ENCODE measurements at places on chromosomes 13 and 19.
A peak's percentile ranks its signal among the peaks of the same experiment; 100 is the strongest.

DNA sequence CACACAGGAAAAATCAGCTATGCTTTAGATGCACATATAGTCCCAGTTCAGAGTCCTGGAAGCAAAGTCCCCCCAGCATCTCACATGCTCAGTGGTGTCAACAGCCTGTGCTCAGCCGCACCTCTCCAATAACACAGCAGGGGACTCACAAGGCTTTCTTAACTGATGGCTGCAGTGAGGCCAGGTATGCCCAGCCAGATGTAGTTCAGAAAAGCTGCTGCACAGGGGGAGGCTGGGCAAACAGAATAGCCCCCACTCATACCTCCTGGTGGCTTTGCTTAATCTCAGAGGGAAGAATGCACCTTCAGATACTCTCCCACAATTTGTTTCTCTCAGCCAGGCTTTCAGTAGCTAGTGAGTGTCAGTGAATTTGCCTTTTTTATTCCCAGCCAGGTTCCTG lies 33.4 kb downstream of the FAM124A start:
- no peak for DNase-seq

GRCh38 chr19:38617764-38618589 lies at the start of gene MAP4K1:
MAP4K1 (minus strand) TSS chr19:38617953; CDS start chr19:38617895, 58 bp downstream.
- DNase-seq, result peak; percentile 41

GRCh38 chr13:100305398-100305797 lies 216.5 kb downstream of the PCCA start:
- DNase-seq, result no peak

GRCh38 chr13:48264058-48264457 lies 31.1 kb downstream of the ITM2B start:
- DNase-seq, result no peak

DNA sequence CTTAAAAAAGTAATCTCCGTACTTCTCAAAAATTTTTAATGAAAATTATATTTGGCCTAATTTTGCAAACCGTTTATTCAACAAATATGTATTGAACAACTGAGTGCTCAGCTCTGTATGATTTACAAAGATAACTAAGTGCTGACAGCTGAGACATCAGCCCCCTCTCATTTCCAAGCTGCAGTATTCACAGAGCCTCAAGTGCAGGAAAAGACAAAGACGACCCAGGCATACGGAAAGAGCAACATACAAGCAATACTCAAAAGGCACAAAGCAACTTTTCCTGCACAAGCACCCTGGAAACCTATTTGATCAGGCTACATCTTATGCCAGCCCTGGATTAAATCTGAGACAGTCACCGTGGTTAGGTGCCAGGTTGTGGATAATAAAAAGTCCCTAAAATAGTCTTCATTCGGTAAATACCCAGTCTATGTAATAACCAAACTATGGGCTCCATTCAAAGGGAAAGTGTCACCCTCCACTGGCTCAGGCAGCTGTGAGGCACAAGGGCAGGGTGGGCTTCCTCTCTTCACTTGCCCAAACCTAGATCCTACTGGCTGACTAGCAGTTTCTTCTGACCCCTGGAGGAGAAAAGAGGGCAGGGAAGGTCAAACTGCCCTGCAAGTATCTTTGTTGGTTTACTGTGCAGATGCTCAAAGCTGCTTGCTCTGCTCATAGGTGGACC lies 65.5 kb downstream of the TBC1D4 start:
- DNase-seq, result no peak

GRCh38 chr13:96621634-96622183 lies 372.6 kb downstream of the OXGR1 start:
- no peak for DNase-seq

DNA sequence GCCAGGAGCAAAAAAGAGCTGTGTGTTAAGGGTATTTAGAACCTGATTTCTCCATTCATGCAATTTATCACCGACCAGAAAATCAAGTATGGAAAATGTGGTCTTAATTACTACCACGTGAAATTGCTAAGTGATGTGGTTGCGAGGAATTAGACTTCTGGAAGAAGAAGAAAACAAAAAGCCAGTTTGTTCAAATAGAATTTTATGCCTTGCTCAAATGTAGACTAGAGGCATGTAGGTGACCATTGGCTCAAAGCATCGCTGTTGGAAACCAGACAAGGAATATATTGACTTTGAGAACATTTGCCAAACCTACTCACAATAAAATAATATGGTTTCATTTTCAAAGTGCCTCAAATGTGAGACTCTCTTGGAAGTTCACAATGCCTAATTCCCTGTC lies 57.3 kb upstream of the LRCH1 start:
- DNase-seq, result no peak

GRCh38 chr13:76711550-76712182 lies 174.5 kb downstream of the KCTD12 start:
- no peak for DNase-seq

- DNase-seq, result peak; percentile 30
These were observed 667 bp downstream of the ZNF878 start for GRCh38 chr19:12052091-12052496.

GRCh38 chr13:109751477-109751876 lies 34.9 kb downstream of the IRS2 start:
- DNase-seq, result no peak

DNA sequence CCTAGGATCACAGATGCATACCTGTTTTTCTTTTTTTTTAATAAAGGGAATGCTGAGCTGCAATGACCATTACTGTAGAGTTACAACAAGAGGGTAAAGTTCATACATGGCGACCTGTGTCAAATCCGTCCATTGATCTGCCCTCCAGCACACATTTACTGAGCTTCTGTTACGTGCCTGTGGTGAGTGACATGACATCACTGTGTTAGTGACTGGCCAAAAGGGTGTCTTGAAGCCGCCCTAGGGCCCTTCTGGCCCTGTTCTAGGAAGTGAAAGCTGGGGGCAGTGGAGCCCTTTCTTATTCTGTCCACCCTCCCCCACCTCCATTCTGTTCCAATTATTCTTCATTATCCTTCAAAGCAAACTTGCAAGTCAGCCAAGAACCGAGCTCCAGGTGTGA lies 66.3 kb downstream of the ZIC5 start:
- DNase-seq, result peak; percentile 1

GRCh38 chr13:112583592-112584277 lies 4.2 kb downstream of the TUBGCP3 start:
- DNase-seq, result no peak

- DNase-seq, result peak; percentile 41
These were observed 133.9 kb downstream of the SLITRK6 start for GRCh38 chr13:85665286-85665685.

- DNase-seq, result no peak
These were observed 46.3 kb upstream of the ZNF730 start for GRCh38 chr19:23070353-23071146.

GRCh38 chr19:47243364-47243775 lies 12.4 kb upstream of the BBC3 start:
- no peak for DNase-seq

DNA sequence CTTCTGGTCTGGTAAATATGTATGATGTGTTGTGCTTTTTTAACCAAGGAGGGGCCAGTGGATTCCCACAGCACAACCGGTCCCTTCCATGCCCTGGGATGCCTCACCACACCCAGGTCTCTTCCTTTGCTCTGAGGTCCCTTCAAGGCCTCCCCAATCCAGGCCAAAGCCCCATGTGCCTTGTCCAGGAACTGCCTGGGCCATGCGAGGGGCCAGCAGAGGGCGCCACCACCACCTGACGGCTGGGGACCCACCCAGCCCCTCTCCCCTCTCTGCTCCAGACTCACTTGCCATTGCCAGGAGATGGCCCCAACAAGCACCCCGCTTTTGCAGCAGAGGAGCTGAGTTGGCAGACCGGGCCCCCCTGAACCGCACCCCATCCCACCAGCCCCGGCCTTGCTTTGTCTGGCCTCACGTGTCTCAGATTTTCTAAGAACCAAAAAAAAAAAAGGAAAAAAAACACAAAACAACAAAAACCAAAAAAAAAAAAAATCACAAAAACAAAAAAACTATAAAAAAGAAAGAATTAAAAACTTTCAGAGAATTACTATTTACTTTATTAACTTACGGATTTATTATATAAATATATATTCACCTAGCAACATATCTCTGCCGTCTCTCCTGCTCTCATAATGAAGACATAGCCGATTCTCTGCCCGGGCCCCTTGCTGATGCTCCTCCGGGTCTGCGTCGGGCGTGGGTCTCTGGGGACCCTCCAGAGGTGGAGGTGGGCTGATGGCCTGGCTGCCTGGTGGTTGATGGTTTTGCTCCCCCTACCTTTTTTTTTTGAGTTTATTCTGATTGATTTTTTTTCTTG lies 14.4 kb downstream of the CAPN12 start:
- DNase-seq, result peak; percentile 29

DNA sequence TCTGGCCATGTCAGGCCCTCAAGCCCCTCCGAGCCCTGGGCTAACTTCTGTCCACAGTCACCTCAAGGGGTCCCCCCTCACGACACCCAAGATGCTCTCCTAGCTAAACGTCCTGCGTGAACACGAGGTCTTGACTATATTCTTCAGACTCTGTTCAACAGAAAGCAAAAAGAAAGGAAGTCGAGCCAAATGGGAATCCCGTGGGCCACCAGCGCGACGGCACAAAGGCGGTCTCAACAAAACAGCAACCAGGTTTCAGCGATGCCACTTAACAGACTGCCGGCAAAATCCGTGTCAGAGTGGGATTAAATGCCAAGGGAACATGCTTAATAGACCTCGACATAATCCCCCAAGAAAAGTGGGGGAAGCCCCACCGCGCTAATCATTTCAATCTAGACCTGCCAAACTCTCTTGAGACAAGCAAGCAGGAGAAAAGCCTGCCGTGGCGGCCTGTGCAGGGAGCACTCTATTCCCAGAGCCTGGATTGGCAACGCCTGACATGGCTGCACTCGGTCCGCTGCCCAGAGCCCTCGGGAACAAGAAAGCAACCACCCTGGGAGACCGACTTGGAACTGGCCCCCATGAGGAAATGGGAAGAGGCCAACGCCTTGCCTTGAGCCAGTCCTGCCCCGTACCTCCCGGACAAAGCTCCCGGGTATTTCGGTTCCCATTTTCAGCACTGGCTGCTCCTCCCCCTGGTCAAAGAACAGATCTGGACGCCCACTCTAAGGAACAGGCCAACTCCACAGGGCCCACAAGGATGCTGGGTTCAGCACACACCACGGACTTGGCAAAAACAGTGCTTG lies 16.0 kb downstream of the ZC3H4 start:
- no peak for DNase-seq

DNA sequence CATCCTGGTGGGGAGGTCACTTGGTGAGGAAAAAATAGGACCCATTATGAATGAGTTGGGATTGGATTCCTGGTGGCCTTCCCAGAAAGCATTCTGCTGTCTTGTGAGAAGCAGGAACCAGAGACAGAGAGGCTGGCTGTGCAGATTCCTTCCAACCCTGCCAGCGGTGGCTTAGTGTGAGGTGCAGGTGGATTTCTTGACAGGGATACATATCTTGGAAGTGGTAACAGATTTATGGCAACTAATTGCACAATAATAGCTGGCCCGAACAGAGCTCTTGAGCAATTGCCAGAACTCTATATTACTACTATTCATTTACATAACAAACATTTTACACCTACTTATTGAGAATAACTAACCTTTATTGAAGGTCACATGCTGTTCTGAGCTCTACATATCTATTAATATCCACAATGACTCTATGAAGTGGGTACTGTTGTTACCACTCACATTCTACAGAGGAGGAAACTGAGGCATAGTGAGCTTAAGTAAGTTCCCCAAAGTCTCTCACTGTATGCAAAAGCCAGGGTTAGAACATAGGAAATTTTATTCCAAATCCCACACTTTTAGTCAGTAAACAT lies 173.9 kb upstream of the SERP2 start:
- DNase-seq, result peak; percentile 15

GRCh38 chr13:44014501-44014900 lies 134.8 kb downstream of the LACC1 start:
- DNase-seq, result no peak

- no peak for DNase-seq
These were observed 4.2 kb downstream of the PDE4C start for GRCh38 chr19:18221815-18222725.

DNA sequence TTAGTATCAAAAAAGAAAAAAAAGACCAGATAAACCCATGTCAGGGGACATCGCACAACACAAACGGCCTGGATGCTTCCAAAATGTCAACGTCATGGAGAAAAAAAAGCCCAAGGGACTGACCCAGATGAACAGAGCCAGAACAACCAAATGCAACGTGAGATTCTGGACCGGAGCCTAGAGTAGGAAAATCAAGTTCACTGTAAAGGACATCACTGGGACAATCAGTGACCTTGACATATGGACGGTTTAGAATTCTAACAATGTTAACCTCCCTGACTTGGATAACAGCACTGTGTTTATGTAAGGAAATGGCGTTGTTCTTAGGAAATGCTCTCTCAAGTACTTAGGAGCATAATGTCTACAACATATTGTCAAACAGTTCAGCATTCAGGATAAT lies 15.1 kb upstream of the EMP3 start:
- no peak for DNase-seq

DNA sequence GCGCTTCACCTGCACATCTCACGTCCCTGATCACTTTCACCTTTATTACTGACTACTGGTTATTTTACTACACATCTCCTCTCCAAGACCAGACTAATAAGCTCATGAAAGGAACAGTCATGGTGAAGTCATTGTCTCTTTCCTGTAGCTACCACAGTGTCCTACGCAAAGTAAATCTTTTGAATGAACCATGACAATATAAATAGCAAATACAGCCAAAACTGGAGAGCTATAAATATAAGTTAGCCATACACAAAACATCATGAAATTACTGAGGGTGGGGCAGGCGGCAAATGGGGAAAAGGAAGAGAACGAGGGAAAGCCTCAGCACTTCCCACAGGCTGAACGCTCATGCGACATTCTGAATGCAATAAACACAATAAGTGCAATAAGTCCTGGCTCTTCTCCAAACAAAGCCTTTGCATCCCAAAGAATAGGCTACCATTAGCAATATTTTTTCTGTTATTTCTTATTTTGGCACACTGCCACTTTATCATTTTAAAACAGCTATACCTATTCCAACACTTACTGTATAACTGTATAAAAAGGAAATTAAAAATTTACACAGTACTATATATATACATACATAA lies 62.5 kb downstream of the TUBGCP3 start:
- no peak for DNase-seq

GRCh38 chr13:27967736-27968315 lies 1.3 kb downstream of the CDX2 start:
- DNase-seq, result peak; percentile 9

DNA sequence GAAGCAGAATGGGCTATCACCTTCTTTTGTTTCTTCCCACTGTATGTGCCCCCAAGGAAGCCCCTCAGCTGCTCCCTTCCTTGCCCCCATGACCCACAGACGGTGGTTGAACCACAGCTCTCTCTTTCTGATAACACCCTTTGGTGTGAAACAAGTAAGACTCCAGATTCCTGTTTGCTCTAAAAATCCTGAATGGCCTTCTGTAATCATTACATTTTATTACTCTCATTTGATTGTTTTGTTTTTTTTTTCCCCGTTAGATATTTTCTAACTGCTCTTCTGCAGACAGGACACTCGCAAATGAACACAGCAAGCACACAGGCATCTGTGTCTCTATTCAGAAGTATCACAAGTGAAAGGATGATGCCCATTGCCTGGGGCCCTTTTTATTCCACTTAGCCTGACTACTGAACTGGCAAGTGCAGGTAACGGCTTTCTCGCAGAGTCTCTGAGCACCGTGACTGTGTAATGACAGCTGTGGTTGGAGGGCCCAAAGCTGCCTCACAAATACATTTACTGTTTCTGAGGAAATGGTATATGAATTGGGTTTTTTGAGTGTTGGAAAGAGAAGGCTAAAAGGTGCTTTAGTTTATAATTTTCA lies 59.3 kb downstream of the OXGR1 start:
- DNase-seq, result no peak

GRCh38 chr13:112442483-112443090 lies 66.4 kb downstream of the SPACA7 start:
- DNase-seq, result no peak

GRCh38 chr13:71325556-71325955 lies 541.4 kb downstream of the DACH1 start:
- DNase-seq, result no peak

GRCh38 chr19:31597616-31598015 lies 248.4 kb upstream of the TSHZ3 start:
- no peak for DNase-seq
